ENCODE measurements at places on chromosomes 4 and X.

- DNase-seq: no peak
These were observed 41.3 kb upstream of the XAGE1B start for GRCh38 chrX:52558140-52558539.

GRCh38 chrX:9205599-9206223, 171.8 kb upstream of the FAM9B start:
- DNase-seq: no peak

DNA sequence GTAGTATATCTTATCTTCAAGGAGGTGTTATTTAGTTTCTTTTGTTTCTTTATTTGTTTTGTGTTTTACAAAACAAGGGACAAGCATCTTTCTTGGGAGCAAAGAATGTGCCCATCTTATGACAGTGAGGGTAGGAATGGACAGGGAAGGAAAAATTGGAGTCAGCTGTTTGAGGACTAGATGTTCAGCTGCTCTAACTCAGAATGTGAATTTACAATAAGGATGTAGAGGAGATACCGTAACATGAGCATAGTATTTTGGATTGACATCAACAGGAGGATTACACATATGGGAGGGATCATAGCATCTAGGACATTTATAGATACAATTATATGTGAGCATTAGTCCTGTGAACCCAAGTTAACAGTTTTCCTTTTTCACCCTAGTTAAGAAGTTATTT, 89.0 kb upstream of the GK2 start:
- no peak for DNase-seq

DNA sequence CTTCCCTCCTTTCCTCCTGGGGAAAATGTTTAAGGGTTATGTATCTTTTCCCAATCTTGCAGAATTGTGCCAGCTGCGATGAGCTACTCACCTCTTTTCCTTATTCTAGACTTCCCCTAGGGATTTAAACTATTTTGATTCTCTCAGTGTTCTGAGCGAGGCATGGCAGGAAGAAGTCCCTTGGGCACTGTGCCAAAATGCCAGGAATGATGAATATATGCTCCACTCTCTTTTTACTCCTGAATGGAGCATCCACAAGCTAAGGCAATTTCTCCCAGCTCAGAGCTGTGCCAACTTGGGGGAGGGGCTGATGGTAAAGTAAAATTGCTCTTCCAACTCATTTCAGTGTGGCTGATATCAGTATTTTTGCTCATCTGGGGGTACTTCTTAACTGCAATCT, 4.0 kb upstream of the C4orf17 start:
- no peak for DNase-seq

Measured in stimulated activated CD8-positive, alpha-beta memory T cell treated with anti-CD3 and anti-CD28 coated beads, Interleukin-7, amount 100 ng/mL, for 1 hour (primary cell).